ENCODE measurements at places on chromosomes 13 and 19. TPM values are rescaled to one million over a fixed set of nuclear protein-coding genes. Genes with fewer than 3 reads are reported as not detected.

DNA sequence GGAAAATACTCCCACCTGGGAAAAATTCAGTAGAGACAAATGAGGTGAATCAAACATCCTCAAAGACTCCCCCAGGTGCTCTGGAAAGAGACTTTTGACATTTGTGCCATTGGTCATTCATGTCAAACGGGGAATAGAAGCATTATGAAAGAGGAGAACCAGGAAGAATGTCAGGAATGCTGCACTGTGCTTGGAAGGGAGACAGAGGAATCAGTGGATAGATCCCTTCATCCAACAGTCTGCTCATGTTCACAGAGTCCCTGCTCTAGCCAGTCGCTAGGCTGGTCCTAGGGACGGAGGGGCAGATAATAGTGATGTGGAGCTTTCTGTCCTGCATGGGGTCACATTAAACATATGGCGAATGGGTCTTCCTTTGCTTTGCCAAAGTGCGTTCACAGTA is 384.4 kb downstream of the FGF9 start:
- DNase-seq, result no peak

GRCh38 chr13:113888701-113889330 is 24.9 kb upstream of the GAS6 start:
- DNase-seq, result no peak

DNA sequence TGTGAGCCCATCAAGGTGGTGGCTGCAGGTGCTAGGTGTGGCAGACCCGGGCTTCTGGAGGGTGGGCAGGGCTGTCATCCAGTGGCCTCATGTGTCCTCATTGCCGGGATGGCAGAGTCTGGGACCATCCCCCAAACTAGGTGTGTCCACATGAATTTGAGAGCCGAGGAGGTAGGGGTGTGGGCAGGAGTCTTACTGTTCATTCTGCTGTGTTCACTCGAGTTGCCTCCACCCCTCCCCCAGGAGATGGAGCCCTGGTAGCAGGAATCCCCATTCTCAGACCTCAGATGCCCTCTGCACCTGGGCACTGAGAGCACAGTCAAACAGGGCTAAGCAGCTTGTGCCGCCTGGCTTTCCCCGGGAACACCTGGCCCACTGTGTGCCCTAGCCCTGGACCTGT is 22.4 kb downstream of the NAXD start:
- no peak for DNase-seq

Gene CRX
- not detected for polyA plus RNA-seq

DNA sequence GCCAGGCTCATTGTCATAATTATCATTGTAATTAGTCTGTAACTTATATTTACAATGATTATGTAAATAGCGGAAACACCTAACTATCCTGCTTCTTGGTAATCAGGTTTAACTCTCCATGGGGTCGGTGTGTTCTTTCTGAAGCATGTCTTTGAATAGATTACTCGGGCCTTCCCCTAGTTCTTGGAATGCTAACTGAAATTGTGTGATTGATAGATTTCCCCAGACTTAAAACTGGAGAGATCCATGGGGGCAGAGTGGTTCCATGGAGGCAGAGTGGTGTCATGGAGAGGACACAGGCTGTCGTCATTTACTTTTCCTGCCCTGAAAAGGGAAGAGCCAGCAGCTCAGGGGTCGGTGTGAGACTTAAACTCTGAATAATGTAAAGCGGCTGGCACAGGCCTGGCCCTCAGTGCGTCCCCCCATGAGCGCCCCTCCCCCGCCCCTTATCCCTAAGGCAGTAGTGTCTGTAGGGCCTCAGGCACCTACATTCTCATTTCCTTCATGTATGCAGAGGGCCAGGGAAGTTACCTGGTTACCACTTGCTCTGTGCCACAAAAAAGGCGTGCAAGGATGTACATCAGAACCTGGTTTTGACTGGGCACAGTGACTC is 225.1 kb downstream of the TM9SF2 start:
- DNase-seq, result no peak

DNA sequence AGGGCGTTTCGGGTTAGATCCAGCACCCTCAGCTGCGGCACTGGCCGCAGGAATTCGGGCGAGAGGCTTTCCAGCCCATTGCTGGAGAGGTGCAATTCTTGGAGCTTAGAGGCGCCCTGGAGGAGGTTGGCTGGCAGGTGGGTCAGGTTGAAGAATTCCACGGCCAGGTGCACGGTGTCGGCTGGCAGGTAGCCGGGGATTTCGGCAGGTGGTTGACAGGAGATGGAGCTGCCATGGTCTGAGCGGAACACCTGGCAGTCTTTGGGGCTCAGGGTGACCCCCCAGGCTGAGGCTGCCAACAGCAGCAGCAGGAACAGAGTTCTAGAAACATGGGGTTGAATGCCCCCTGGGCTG is 1.3 kb downstream of the LRG1 start:
- DNase-seq, result no peak

Gene RASAL3
- polyA plus RNA-seq, result 0.64 TPM

Gene TNFSF13B
- 0.52 TPM for polyA plus RNA-seq

- no peak for DNase-seq
These were observed 2.4 kb upstream of the HSH2D start for GRCh38 chr19:16141043-16141442.

Gene PABPC3
- polyA plus RNA-seq, result not detected

DNA sequence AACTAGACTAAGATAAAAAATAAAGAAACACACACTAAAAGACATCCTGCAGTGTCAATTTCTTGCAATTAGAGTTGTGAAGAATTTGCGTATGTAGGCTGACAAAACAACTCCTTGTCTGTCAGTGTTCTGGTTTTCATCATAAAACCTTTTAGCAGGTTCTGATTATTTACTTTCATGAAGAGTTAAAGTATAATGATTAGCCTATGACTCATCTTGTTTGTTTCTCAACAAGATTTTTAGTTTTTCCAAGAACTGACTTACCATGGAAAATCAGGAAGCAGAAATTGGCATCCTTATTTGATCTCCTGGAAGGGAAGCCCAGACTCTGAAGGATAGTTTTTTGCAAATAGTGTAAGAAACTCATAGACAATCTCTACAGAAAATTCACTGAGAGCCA is 848.7 kb upstream of the PCDH9 start:
- DNase-seq, result no peak

- no peak for DNase-seq
These were observed 531.7 kb downstream of the SLITRK1 start for GRCh38 chr13:83350569-83350968.

DNA sequence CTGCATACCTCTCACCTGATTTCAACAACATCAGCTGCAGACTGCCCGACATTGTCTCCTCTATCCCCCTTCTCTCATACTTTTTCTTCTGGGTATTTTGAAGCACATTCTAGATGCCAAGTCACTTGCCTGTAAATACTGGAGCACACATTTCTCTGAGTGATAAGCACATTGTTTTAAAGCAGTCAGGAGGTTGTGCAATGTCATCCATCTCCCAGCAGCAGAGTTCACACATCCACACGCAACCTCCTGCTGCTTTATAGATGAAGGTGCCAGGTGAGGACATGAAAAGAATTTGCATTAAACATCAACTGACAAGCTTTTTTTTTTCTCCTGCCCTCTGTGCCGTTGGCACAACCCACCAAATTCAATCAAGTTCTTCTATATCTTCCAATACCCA is 5.5 kb downstream of the UPK1A start:
- DNase-seq, result no peak

Gene EXOC3L2
- polyA plus RNA-seq, result 1.8 TPM

Gene NALCN
- polyA plus RNA-seq, result 3.1 TPM

DNA sequence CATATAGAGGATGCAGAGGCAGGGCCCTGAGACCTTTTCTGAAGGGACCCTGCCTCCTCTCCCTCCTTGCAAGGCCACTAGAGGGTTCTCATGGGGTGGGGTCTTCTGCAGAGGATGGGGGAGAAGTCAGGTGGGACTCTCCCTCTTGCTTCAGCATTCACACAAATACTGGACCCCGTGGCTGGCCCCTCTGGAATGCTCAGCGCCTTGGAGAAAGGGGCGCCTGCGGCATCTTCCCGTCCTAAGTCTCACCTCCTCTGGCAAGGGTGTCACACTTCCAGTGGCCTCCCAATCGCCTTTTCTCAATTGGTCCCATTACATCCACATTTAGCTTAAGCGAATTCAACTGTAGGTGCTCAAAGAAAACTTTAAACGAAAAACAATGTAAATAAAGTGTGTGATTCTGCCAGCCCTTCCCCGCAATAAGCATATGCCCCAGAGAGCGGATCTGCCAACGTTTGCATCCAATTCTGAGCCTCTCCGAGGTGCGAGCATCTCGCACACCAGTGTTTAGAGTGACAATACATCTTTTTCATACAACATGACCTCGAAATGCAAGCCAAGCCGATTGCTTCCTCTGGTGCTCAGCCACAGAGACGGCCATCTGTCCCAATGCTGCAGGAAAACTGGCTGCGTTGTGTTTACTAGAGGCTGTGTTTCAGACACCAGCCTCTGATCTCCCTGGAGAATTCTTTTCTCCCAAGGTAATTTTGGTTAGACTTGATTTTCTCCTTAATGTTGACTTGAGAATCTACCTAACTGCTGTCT is 69.1 kb upstream of the WASF3 start:
- DNase-seq, result no peak

Gene OXGR1
- polyA plus RNA-seq, result 0.22 TPM

DNA sequence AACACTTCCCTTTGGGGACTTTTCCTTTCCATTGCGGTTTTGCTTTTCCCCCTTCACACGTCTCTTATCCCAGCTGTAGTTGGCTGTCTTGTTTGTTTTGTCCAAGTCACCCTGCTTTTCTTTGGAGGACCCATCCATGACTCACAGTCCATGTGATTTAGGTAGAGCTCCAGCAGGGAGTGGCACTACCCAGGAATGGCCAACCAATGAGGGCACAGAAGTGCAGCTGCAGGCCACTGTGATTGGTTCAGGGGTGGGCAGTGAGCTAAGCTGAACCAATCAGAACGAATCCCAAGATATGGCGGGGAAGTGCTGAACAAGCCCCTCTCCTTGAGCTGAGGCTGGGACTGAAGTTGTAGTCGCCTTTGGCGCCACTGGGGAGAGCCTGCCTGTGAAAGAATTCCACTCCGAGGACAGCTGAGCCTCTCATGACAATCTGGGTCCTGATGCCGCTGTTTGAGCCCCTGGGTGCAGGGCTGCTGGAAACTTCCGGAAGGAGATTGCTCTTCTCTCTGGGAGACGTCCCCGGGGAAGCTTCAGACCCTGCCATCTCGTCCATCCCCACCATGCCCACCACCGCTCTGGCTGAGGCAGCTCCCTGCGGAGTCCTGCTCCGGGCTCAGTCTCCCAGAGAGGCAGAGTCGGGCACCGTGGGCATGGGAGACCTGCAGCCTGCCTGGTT is 62.9 kb upstream of the URI1 start:
- no peak for DNase-seq

Gene IZUMO2
- not detected for polyA plus RNA-seq

DNA sequence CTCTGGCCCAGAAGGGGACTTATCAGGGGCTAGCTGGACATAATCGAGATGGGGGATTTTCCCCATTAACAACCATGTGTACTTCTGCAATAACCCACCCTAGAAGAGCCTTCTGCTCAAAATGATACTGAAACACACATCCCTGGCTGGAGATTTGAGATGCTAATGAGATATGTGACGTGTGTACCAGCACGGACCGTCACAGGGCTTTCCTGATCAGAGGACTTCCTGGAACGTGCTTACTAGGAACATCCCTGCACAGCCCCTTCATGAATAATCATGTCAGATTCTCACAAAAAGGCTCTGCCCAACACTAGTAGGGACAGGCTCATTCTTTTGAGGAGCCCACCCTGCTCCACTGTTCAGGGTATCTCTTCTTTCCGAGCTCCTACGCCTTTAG is 6.5 kb upstream of the ERVV-1 start:
- DNase-seq, result no peak

Gene TEKTIP1
- polyA plus RNA-seq, result 0.09 TPM

Gene ZNF723
- polyA plus RNA-seq, result not detected

DNA sequence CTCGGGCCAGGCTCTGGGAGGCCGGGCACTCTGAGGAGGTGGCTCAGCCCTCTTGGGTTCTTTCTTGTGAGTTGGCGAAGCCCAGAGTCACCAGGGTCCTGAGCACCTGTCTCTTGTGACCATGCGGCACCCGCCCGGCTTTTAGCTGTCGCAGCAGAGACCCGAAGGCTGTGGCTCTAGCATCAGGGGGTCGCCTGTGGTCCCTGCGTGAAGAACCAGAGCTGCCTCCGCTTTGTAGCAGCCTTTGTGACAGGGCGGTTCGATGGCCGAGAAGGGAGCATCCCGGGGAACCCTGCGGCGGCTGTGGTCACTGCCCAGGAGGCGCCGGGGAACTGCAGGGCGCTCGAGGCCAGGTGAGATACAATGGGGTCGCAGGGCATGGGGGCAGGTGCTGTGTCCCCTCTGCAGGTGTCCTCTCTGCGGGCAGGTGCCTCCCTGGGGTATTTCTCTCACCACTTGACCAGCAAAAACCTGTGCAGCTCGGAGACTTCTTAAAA is 10.4 kb downstream of the MCF2L start:
- DNase-seq, result no peak

DNA sequence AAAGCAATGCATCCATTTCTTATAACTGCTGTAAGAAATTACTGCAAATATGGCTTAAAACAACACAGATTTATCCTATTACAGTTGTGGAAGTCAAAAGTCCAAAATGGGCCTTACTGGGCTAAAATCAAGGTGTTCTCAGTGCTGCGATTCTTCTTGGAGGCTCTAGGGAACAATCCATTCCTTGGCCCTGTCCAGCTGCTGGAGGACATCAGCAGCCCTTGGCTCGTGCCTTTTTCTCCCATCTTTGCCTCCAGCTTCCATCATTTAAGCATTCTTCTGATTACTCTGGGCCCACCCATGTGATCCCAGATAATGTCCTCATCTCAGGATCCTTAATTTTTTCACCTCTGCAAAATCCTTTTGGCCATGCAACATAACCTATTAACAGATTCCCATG is 607.1 kb downstream of the DCT start:
- no peak for DNase-seq

DNA sequence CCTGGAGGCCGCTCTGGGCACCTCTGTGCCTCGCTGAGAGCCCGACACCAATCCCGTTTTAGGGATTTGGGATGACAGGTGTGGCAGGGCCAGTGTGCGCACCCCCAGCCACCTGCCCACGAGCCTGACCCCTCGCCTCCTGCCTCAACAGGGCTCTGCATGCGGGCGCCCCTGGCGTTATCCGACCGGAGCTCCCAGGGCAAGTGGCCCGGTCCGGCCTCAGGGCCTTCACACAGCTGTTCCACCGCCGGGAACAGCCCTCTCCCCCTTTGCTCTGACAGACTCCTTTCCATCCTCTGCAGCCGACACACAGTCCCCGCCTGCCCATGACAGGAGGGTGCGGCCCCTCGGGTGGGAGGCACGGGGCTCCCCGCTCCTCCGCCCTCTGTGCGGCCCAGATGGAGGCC is 7.1 kb upstream of the WDR18 start:
- DNase-seq, result no peak

GRCh38 chr13:67735651-67736050 is 505.5 kb upstream of the PCDH9 start:
- no peak for DNase-seq

Gene UBE2L5
- polyA plus RNA-seq, result 0.04 TPM

Gene EVI5L
- polyA plus RNA-seq, result 12.9 TPM

Gene ZNF865
- 13.9 TPM for polyA plus RNA-seq

- DNase-seq, result no peak
These were observed 152.8 kb downstream of the SOX1 start for GRCh38 chr13:112219740-112220139.

Gene BEST2
- not detected for polyA plus RNA-seq

All from heart right ventricle (tissue), 16 donors.